ENCODE measurements at places on chromosomes 7 and 10. TPM values are rescaled to one million over a fixed set of nuclear protein-coding genes. Genes with fewer than 3 reads are reported as not detected.

DNA sequence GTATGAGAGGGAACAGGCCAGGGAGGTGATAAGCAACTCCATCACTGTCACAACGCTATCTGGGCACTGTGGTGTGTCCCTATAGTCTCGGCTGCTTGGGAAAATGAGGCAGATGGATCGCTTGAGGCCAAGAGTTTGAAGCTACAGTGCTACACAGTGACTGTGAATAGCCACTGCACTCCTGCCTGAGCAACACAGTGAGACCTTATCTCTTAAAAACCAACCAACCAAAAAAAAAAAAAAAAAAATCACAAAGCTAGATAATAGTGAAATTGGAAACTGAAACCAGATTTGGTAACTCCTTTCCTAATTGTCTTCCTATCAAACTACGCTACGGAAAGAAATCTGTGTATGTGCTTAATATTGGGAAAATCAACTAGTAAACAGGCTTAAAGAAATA lies 14.1 kb downstream of the MICU1 start:
- H3K27ac ChIP-seq = no peak overlapping the region
- H3K4me3 ChIP-seq = no peak overlapping the region
- DNase-seq = no peak
- peaks cover 14% of the 10 kb centered on the region for H3K4me1 ChIP-seq
- H3K27me3 ChIP-seq = no peaks in the 10 kb centered on the region

DNA sequence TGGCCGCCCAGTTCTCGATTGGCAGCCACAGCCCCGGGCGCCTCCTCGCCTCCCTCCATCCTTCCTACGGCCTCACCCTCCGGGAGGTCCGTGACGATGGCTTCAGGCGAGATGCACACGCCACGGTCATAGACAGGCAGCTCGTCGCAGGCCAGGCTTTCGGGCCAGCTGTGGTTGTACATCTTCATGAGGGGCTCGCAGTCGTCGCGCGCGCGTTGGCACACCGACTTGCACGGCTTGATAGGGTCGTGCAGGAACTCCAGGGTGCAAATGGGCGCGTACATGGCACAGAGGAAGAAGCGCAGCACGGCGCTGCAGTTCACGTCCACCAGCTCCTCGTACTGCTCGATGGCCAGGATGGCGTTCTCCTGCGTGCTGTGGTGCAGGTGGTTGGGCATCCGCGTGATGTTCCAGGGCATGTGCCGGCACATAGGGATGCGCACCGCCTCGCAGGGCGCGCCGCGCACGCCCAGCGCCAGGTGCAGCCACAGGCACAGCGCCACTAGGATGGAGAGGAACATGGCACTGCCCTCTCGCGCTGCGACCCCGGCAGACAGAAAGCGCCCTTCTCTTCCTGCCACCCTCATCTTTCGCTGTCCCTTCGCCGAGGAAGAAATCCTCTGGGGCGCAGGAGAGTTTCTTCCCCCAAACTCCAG lies 472 bp downstream of the SFRP4 start:
- H3K27ac ChIP-seq = no peak overlapping the region
- peaks cover 54% of the 10 kb centered on the region for H3K27me3 ChIP-seq
- no peaks in the 10 kb centered on the region for H3K36me3 ChIP-seq
- no peak overlapping the region for H3K4me3 ChIP-seq
- H3K4me1 ChIP-seq = peaks cover 12% of the 10 kb centered on the region
- DNase-seq = no peak

GRCh38 chr7:716636-717035 lies 9.9 kb upstream of the DNAAF5 start:
- peaks cover 2% of the 10 kb centered on the region for H3K36me3 ChIP-seq
- no peak for DNase-seq
- H3K27ac ChIP-seq = no peak overlapping the region
- H3K4me3 ChIP-seq = no peak overlapping the region

DNA sequence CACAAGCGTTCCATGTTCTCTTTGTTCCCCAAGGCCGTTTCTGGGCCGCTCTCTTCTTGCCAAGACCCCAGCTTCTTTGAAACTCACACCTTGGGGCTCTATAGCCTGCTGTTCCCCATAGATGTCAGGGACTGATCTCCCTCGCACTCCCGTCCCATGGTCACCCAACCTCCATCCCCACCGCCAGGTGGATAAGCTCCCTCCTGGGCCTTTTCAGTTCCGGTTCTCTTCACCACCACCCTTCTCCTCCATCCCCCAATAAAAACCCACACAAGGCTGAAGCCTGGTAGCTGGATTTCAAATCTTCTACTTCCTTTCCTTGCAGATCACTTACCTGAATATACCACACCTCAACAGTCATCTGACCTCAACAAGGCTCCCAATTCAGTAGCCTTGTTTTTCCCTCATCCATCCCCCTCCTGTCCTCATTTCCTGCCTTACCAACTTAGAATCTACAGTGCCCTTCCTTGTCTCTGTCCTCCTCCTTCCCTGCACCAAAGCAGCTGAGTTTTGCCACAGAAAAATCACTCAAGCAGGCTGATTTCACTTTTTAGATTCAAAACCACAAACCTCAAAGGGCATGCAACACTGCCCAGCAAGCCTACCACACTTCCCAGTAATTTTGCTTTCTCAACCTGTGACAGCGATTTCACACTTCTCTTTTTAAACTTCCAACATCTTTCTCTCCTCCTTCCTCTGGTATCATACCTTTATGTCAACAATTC lies 7.7 kb downstream of the SLC37A3 start:
- peak; percentile 65 for DNase-seq
- no peaks in the 10 kb centered on the region for H3K27me3 ChIP-seq
- no peak overlapping the region for H3K4me3 ChIP-seq
- H3K36me3 ChIP-seq = peaks cover 5% of the 10 kb centered on the region
- peaks cover 10% of the 10 kb centered on the region for H3K4me1 ChIP-seq

DNA sequence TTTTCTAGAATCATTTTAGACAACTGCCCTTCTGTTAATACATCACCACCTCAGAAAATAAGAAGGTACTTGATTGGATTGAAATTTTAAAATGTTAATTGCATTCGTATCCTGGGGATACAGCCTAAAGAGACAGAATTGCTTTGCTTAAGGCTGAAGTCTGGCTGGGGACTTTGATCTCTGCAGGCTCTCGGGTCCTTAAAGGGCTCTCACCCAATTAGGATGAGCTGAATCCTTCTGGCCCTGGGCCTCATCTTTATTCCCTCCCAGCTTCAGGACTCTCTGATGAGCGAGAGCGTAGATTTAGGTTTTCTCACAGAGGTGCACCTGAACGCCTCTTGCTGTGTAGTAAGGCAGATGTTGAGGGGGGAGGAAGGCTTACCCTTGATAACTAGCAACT lies 475.3 kb upstream of the C7orf33 start:
- no peak for DNase-seq
- peaks cover 4% of the 10 kb centered on the region for H3K27me3 ChIP-seq
- H3K27ac ChIP-seq = no peak overlapping the region

GRCh38 chr10:670990-671389 lies 18.5 kb downstream of the DIP2C start:
- no peak for DNase-seq
- H3K27me3 ChIP-seq = peaks cover 17% of the 10 kb centered on the region
- H3K36me3 ChIP-seq = no peaks in the 10 kb centered on the region
- H3K27ac ChIP-seq = no peak overlapping the region
- H3K4me1 ChIP-seq = peaks cover 3% of the 10 kb centered on the region

- H3K27ac ChIP-seq = no peak overlapping the region
- no peak overlapping the region for H3K4me3 ChIP-seq
- no peaks in the 10 kb centered on the region for H3K27me3 ChIP-seq
These were observed 343.0 kb downstream of the GLRX3 start for GRCh38 chr10:130479146-130479545.

GRCh38 chr7:128082431-128082830 lies 51.2 kb upstream of the LRRC4 start:
- H3K4me3 ChIP-seq = no peak overlapping the region
- H3K36me3 ChIP-seq = peaks cover 14% of the 10 kb centered on the region

Gene EPO
- not detected for total RNA-seq

Gene EN2
- not detected for total RNA-seq

Gene SLC13A1
- total RNA-seq = not detected

Gene DNAJC1
- 24.8 TPM for total RNA-seq

Gene ASAH2B
- 3.1 TPM for total RNA-seq

Gene C7orf33
- not detected for total RNA-seq

Gene OR2A1
- not detected for total RNA-seq

Gene SPDYE6
- total RNA-seq = not detected
